ENCODE measurements at places on chromosomes 12 and 14.
A peak's percentile ranks its signal among the peaks of the same experiment; 100 is the strongest.

- DNase-seq, result no peak
These were observed 105.4 kb downstream of the TTC8 start for GRCh38 chr14:88929656-88930436.

- DNase-seq, result no peak
These were observed 414.1 kb downstream of the MDGA2 start for GRCh38 chr14:47261350-47261749.

GRCh38 chr14:79916892-79917291 is 294.4 kb downstream of the DIO2 start:
- no peak for DNase-seq

DNA sequence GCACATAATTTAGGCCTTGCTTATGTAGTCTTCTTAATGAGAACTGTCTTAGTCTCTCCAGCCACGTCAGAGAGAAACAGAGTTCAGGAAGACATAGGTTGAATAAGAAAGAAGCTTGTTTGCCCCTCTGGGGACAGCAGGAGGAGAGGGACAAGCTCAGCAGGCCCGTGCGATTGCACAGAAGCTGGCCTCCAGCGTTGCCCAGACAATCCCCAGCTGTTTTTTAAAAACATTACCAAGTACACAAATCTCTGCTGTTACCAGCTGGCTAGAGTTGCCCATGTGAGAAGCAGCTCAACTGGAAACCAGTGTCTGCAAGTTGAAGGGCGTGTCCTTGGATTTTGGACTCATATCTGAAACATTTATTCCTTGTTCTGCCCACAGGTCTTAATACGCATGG is 232.6 kb downstream of the EFCAB11 start:
- DNase-seq, result no peak

DNA sequence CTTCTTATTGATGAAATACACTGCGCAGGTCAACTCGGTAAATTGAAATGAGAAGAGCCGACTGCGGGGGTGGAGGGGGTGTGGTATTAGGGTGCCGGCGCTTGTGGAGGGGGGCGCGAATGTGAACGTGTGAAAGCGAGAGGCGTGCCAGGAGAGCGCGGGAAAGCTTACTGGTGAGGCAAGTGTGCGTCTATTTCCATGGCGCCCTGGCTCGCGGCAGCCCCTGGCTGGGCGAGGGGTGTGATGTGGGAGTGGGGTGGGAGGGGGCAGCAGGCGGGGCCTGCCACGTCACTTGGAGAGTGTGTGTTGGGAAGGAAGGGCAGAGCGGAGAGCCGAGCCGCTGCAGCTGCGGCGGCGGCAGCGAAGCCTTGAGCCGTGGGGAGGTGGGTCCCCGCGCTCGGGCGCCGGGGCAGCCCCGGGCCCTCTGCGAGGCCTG is 88.8 kb downstream of the GALNT8 start:
- DNase-seq, result no peak

- no peak for DNase-seq
These were observed 97.2 kb downstream of the MGAT4C start for GRCh38 chr12:86158956-86159355.

DNA sequence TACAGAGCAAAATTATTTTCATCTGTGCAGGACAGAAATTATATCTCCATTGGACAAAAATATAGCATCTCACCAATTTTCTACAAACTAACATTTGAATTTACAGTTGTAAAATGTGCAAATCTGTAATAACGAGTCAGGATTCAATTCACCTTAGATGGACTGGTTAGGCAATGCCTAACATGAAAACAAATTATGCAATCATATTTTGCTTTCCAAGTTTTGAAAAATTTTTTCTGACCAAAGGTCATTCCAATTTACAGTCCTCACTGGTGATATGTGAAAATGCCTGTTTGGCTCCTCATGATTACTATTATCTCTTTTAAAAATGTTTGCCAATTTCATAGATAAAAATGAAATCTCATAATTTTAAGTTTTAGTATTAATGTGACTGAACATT is 6.5 kb upstream of the CPM start:
- no peak for DNase-seq

DNA sequence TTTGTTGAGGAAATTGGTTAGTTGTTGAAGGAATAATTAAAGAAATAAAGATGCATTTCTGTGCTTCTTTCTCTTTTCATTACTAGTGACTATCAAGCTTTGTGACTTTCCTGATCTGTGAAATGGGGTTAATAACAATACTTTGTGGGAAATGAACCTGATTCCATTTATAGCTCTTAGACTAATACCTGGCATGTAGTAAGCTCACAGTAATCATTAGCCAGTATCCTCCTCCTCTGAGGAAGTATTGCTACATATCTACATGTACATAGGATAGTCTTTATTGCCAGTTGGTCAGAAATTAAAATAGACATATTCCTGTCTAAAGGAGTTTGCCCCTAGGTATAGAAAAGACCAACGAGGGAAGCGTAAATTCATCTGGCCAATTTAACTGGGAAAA is 1.8 kb upstream of the CCDC198 start:
- DNase-seq, result no peak

GRCh38 chr12:752695-753610 is 574 bp downstream of the WNK1 start:
- DNase-seq, result peak; percentile 51
